ENCODE measurements at places on chromosomes 7 and 10.

DNA sequence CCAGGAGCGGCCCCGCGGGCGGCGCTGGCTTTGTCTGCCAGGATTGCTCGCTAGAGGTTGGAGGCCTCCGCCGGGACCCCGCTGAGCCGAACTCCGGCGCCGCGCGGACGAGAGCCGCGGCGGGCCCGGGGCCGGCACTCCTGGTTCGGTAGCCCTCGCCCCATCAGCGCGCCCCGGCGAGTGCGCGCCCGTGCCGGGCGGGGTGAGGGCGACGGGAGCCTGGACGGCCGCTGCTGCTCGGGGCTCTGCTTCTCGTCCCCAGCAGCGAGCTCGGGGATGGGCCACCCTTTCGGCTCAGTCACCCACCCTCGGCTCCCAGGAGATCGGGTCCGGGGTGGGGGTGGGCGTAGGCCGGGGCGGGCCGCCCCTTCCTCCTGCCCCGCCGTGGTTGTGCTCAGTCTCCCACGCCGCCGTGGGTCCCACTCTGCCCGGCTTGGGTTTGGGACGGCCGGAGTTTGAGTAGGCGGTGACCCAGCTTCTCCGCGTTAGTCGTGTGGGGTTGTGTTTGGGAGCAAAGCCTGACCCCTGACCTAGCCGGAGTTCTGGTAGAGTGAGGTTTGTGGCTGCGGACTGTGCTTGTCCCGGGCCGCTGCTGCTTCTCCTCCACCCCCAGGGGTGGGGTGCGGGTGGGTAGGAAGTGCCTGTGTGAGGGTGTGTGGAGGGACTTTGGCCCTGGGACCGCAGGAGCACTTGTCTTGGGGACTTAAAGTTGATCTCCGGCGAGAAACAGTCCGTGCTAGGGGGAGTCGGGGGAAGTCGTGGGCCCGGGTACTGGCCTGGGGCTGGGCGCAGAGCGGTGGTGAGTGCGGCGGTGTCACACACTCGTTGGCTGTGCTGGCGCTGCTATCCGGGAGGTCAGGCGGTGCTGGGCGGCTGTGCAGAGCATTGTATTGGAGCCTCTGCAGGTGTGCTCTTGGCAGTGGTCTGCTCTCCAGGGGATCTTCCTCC is 677 bp downstream of the TSPAN14 start:
- no peak for DNase-seq

DNA sequence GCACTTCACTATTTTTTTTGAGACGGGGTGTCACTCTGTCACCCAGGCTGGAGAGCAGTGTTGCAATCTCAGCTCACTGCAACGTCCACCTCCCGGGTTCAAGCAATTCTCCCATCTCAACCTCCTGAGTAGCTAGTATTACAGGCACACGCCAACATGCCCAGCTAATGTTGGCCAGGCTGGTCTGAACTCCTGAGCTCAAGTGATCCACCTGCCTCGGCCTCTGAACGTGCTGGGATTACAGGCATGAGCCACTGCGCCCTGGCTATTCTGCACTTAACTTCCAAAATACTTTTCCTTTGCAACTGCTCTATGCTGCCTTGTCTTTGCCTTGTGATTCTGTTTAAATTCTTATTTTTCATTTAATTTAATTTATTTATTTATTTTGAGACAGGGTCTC is 67.0 kb upstream of the ZNF479 start:
- no peak for DNase-seq

DNA sequence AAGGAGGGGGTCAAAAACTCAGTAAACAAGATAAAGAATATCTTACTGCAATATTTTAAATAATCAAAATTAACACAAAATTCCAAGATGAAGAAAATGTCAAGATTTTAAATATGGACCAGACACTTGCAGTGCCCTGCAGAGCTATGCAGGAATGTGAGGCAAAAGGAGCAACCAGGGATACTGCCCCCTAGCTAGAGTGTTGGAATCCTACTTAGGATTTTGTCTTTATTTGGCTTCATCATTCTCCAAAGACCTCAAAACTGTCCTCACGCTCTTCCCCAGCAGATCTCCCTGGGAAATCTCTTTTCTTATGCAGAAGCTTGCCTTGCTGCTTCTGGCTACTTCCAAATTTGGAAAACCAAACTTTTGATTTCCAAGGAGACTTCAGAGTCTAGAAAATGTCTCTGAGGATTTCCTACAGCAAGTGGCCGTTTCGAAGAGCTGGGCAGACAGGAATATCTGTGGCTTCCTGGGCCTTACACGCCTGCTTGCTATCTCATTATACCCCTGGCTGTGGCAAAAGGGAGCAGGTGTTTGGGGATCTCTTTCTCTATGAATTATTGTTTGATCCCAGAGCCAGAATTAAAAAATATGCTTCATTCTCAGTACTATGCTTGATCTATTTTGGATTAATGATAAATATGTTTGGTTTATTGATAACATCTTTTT is 232.2 kb upstream of the BMPER start:
- DNase-seq, result no peak

- no peak for DNase-seq
Measured at GRCh38 chr10:77179015-77179695, 458.5 kb downstream of the KCNMA1 start.

DNA sequence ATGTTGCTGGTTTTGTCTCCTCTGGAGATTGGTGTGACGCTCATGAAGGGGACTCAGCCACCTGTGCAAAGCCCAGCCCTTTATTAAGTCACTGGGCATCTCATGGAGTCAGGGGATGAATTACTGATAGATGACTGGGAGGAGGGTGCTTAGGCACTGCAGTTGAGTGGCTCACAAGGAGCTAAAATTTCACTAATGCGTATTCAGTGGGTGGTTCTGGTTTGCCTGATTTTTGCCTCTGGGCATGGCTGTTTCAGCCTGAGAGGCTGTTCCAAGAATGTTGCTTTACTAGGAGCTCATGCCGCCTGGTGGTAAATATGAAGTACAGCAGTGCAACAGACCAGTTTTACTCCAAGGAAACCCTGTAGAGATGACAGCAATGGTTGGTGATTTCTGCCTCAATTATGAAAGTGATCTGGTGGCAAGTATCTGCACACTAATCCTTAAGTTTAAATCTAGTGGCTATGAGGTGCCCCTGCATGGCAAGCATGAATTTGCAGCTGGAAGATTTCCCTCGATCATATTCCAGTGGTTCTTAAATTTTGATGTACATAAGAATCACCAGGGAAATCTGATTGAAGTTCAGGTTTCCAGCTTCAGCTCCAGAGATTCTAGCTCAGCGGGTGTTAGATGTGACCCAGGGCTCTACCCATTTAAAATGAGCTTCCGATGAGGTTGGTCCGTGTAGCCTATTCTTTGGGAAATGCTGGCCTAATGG is 19.9 kb downstream of the ACTA2 start:
- DNase-seq, result peak; percentile 75

- DNase-seq, result no peak
Measured at GRCh38 chr7:137703291-137704010, 143.3 kb downstream of the DGKI start.

DNA sequence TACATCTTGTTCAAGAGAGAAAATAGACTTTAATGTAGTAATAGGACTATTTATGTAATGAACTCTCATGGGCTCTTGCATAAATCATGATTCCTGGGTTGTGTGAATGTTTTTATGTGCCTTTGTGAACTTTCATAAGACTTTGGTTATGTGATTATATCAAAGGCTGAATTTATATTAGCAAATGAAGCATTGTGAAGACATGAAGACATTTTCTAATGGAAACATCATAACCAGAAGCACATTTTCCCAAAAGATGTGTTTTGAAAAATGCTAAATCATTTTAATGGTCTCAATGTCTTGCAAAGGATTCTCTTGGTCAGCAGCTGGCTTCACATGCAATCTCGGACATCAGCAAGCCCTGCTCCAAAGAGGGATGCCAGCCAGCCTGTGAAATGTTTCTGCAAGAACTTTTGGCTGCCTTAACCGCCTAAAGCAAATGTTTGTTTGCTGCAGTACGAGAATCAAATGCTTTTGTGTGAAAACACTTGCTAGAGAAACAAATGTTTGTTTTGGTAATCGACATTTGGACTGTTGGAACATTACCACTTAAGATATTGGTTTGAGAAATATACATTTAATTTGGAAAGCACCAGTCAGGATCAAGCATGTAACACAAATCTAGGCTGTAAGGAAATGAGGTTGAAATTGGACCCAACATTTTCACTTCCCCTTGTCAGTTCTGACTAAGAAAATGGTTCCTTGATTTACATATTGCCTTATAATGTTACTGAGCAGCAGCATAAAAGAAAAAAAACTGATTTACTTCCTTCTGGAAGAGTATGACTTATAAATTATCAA is 102.1 kb downstream of the RTKN2 start:
- DNase-seq, result no peak

- DNase-seq, result peak; percentile 74
Measured at GRCh38 chr7:67625257-67625737, 628.7 kb downstream of the TYW1 start.

- no peak for DNase-seq
Measured at GRCh38 chr10:5206799-5207198, 10.2 kb downstream of the AKR1C4 start.

DNA sequence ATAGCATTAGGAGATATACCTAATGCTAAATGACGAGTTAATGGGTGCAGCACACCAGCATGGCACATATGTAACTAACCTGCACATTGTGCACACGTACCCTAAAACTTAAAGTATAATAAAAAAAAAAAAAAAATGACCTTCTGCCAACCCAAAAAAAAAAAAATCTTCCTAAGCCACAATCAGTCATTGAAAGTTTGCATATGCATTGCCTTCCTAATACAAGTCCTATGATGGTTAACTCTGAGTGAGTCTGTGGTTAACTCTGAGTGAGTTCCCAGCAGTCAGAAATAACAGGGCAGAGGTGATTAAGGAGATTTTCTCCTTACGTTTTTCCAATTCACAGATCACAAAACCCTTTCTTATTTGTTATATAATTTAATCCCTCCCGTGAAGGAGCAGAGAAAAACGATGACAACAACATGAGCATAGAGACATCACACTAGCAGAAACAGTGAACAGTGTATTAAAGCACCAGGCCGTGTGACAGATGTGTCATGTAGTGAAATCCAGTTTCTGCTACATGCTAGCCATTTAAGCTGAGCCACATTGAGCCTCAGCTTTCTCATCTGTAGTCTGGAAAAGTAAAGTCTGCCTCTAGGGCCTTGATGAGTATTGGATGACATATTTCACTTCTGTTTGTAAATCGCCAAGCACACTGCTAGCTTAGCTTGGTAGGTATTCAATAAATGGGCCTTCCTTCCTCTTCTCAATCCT is 7.4 kb upstream of the RNF148 start:
- DNase-seq, result no peak

GRCh38 chr7:18495412-18496340 is at the start of gene HDAC9:
Gene HDAC9 (plus strand): TSS chr7:18495749. CDS start chr7:18496303, 554 bp downstream.
- no peak for DNase-seq

GRCh38 chr10:4046030-4046429 is 261.0 kb upstream of the KLF6 start:
- no peak for DNase-seq

GRCh38 chr10:97001183-97001991 is 169.3 kb downstream of the LCOR start:
- DNase-seq, result no peak

GRCh38 chr7:97145068-97145467 is 27.6 kb downstream of the SDHAF3 start:
- DNase-seq, result peak; percentile 41

GRCh38 chr7:71171476-71171875 is 39.5 kb downstream of the GALNT17 start:
- no peak for DNase-seq

- no peak for DNase-seq
Measured at GRCh38 chr7:75571209-75571608, 79.1 kb downstream of the SPDYE5 start.

GRCh38 chr7:66640802-66641525 is 12.3 kb downstream of the KCTD7 start:
- no peak for DNase-seq

- no peak for DNase-seq
Measured at GRCh38 chr7:146492017-146492416, 375.4 kb downstream of the CNTNAP2 start.

DNA sequence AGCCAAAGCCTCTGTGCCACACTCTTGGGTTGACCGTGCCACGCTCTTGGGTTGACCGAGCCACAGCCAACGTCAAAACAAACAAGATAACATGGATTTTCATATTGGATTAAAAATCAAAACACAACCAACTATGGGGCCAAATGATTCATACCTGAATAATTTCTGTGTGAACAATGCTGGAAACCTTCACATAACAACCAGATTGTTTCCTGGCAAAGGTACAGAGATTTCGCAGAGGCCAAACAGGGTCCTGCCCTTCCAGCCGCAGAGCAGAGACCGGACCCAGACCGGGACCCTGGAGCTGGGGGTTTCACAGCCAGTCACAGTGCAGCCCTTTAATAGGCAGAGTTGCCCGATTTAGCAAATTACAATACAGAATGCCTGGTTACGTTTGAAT is 40.5 kb downstream of the ITIH5 start:
- no peak for DNase-seq

GRCh38 chr7:114788706-114789105 is 133.2 kb upstream of the MDFIC start:
- no peak for DNase-seq

- DNase-seq, result no peak
Measured at GRCh38 chr7:4244041-4244440, 438.1 kb upstream of the FOXK1 start.

GRCh38 chr7:157037635-157038034 is 27.2 kb upstream of the MNX1 start:
- DNase-seq, result no peak

GRCh38 chr10:12788277-12788676 is 213.2 kb downstream of the CCDC3 start:
- no peak for DNase-seq

All from NCI-H460 (cell line).